Sciatic nerve (tissue), 2 donors: ENCODE measurements at places on chromosomes 4 and X.

- no peak for DNase-seq
Measured at GRCh38 chrX:41137589-41137988, 52.3 kb downstream of the USP9X start.

DNA sequence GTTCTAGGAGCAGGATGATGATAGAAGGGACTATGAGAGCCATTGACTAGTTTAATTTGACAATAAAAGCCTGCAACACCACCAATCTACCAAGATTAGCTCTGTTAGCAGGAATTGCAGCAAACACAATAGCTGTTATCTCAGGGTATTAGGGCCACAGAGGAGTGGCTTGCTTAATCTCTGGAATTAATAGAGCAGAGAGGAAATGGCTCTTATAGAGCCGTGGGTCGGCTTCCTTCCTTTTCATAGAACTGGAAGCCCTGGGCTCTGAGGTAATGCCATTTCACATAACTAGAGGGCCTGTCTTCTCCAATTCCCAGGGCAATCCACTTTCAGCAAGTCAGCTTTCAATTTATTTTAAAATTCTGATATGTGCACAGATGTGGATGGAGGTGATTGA lies 83.0 kb downstream of the MAMLD1 start:
- no peak for DNase-seq

DNA sequence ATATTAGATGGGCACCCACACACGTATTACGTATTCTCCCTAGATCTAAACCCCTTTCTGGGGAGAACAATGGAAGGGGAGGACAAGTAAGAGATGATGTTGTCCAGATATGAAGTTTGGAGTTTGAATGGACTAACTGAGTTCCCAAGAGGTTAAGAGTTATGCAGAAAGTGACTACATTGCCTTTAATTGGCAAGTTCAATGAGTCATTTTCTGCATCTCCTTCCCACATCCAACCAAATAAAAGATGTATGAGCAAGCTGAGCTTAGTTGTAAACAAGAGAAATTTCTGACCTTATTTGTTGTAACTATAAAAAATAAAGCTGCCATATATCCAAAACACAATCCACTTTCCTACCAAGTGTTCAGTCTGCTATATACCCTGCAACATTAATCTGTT lies 50.5 kb downstream of the TIGD2 start:
- DNase-seq = no peak

DNA sequence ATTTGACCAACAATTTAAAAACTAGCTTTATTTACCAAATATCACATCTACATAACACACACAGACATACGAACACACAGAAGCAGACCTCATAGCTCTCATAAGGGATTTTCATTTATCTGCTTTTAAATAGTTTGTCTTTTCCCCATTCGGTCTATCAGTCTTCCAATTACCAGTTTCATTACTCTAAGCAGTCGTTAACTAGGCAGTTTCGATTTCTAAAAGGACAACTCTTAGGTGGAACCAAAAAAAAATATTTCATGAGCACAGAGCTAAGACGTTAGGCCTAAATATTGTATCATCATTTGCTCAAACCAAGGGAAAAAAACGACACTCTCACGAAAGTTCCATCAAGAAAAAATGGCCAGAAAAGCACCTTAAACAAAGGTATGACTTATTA lies 228.4 kb downstream of the SPANXN1 start:
- no peak for DNase-seq

DNA sequence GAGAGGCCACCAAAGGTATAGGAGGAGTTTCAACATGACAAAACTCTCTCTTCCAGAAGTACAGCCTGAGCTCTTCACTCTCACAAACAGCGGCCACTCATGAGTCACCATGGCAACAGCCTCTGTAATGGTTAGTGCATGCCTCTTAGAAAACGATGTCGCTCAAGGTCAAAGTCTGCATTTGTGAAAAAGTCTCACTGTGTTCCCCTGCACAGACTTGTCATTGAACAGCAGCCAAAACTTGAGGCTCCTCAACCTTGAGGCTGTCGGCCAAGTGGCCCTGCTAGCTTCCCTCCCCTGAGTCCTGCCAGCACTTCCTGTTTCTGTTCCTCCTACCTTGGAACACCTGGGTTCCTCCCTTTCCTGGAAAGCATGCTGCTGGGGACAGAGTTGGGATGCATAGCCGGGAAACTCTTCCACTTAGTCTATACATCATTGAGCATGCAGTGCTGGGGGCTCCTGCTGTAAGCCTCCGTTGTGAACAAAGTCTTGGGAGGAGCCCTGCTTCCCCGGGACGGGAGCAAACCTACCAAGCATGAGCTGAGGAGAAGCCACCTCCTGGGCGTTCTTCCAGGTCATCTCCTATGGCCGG lies 66.6 kb downstream of the ING2 start:
- DNase-seq = no peak

- no peak for DNase-seq
Measured at GRCh38 chrX:8141896-8142295, 29.2 kb downstream of the VCX2 start.

DNA sequence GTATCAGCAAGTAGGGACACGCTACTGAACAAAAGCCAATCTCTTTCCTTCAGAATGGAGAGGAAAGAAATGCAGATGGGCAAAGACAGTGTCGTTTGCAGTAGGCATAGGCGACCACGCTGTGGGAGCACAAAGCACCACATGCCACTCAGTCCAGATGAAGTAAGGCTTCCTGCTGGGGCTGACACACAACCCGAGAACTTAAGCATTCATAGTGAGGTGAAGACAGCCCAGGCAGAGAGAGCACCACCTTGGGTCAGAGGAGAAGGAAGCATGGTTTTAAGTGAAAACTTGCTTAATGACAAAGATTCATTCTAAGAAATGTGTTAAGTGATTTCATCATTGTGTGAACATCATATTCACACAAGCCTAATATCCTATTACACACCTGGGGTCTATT lies 238.8 kb downstream of the MGST2 start:
- DNase-seq = no peak

- no peak for DNase-seq
Measured at GRCh38 chr4:100486496-100486895, 31.3 kb downstream of the EMCN start.

DNA sequence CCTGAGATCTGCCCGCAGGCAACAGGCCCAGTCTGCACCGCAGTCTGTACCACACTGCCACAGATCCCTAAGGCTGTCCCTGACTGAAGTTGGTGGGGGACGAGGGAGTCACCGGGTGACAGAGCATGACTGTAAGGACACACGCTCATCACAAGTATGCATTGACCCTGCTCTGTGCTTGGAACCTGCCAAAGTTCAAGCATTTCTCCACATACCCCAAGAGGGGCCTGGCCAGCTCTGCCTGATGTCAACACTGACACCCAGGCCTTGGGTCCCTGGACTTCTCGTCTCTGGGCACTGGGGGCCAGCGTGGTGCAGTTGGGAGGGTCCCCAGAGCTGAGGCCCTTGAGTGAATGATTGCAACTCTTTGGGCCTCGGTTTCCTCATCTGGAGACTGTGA lies 7.9 kb downstream of the BLOC1S4 start:
- no peak for DNase-seq

- DNase-seq = no peak
Measured at GRCh38 chr4:16111533-16111932, 27.7 kb upstream of the PROM1 start.

- DNase-seq = no peak
Measured at GRCh38 chr4:139858436-139859205, 193.0 kb downstream of the MGST2 start.

GRCh38 chrX:54921427-54922021 lies 900 bp downstream of the TRO start:
- peak; percentile 81 for DNase-seq

GRCh38 chr4:158811704-158812103 lies 42.9 kb downstream of the FNIP2 start:
- DNase-seq = no peak

DNA sequence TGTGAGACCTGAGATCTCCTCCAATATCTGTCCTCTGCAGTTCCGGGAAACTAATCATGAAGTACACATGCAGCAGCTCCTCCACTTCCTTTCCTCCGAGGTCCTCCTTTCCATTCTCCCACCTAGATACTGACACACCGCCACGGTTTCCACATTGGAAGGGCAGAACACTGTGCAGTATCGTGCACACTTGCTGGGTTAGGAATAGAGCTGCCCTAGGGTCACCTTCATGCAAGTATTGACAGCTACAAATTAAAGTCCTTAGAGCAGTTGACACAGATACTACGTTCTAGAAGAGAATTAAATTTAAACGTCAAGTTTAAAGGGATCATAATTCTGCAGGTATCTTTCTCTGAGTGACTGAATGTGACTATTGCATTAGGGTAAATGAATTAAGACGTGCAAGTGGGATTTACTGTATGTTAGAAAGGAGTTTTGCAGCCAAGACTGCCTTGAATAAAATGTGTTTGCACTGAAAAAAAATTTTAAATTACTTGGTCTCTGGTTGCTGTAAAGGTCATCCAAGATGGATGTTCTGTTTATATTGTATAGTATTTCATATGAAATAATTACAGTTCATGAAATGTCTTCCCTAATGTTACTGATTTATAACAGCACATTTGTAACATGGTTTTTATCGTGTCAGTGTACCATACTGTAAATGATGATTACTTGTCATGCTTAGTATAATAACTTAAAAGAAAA lies 117.7 kb downstream of the STOX2 start:
- no peak for DNase-seq

DNA sequence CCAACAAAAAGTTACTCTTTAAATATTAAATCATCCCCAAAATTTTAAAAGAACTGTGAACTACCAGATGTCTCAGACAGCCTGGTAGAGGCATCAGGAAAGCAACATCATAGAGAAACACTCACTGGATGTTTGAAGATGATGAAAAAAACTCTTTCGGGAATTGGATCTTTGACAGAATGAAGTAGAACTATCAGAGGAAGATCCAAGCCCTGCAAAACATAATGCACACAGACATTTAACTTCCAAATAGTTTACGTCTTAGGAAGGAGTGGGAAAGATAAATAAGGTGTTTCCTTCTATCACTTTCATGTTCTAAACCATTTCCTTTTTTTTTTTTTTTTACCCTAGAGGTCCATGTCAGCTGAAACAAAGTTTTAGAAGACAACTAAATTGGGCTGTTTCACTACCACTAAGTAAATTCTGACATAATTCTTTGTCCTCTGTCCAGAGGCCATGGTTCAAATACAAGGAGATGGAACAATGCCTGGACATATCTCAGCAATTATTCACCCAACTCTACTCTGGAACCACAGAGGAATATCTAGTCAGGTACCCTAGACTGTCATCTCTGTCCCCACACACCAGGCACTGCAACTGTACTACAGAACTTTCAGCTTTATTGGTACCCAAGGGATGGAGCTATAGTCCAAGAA lies 217.7 kb upstream of the INTU start:
- DNase-seq = no peak

DNA sequence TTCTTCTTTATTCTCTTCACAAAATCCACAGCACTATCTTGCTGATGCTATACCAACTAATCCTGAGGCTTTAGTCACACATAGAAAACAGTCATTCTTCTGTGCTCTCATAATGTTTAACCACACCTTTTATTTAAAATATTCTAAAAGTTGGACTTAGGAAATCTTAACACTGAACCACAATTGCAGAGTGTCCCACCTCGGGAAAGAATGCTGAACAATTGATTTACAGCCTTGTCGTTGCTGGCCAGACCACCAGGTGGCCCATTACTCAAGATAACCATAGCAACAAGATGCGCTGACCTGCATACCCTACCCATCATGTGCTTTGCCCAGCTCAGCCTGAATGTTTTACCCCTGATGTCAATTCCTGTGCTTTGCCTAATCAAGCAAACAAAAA lies 100.8 kb downstream of the ARSJ start:
- DNase-seq = no peak

DNA sequence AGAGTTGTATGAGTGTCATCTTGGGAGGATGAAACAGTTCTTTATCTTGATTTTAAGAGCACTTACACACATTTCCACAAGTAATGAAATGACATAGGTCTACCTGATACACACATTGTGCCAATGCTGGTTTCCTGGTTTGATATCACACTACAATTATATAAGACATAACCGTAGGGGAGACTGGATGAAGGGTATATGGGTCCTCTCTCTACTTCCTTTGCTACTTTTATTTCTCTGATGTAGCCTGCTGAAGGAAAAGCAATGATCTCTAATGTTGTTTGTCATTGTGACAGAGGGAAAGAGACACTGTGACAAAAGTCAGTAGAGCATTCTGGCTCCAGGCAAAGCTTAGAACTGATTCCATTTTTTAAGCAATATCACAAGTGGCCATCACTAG lies 238.0 kb downstream of the PDGFC start:
- no peak for DNase-seq

GRCh38 chr4:149933883-149934282 lies 118.2 kb upstream of the IQCM start:
- no peak for DNase-seq

DNA sequence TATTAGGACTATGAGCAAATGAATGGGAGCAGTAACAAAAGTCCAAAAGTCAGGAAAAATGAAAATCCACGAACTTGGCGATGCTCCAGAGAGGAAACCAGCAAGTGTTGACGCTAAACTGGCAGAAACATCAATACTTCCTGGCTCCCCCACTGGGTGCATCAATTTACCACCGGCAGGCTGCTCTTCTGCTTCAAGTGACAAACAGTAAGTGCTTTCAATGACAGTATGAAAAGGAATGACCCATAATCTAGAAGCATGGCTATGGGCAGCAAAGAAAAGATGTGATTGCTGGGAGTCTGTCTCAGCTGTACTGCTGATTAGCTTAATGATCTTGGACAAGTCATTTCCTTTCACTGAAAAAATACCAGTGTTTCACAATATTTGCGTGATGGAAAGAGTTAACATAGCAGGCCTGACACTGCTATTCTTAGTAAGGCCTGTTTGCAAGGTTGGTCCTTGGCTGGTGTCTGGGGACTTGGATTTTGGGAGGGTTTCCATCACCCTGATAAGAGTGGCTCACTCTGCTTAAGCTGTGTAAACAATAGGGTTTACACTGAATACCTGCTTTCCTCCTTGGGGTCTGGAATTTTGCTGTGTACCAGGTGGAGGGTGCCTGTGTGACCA lies 8.7 kb downstream of the ATP11C start:
- no peak for DNase-seq

DNA sequence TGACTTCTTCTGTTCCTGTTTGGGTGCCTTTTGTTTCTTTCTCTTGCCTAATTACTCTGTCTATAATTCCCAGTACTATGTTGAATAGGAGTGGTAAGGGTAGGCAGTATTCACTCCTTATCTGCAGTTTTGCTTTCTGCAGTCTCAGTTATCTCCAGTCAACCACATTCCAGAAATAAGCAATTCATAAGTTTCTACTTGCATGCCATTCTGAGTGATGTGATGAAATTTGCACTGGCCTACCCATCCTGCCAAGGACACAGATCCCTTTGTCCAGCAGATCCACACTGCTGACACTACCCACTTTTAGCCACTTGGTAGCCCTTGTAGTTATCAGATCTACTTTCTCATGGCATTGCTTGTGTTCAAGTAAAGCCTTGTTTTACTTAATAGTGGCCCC lies 971.6 kb upstream of the INTU start:
- DNase-seq = no peak

GRCh38 chrX:136192839-136193414 lies 45.6 kb downstream of the FHL1 start:
- no peak for DNase-seq

- DNase-seq = no peak
Measured at GRCh38 chrX:112835019-112835418, 5.6 kb downstream of the AMOT start.

- no peak for DNase-seq
Measured at GRCh38 chr4:24551492-24552289, 32.7 kb downstream of the DHX15 start.

GRCh38 chrX:13827298-13828090 lies 10.6 kb upstream of the GPM6B start:
- no peak for DNase-seq
